RWPE2 (cell line): ENCODE measurements at places on chromosomes 1 and 21.

DNA sequence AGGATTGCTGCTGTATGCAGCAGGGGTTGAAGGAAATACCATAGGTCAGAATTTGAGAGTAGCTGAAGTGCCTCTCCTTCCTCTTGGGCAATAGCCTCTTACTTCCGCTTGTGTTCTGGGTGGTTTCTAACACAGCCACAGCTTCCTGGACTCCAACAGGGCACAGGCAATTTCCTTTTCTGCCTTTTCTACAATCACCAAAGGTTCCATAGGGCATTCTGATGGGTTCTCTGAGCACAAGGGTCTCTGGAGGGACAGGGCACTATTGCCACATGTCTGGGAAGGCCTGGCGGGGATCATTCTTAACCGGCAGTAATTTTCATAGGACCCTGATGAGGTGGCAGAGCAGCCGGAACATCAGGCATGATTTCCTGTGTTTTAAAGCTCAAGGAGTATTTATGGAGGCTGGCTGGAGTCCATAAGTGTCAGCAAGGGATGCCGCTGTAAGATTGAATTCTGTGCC is 5.5 kb upstream of the AGTRAP start:
- DNase-seq, result no peak

DNA sequence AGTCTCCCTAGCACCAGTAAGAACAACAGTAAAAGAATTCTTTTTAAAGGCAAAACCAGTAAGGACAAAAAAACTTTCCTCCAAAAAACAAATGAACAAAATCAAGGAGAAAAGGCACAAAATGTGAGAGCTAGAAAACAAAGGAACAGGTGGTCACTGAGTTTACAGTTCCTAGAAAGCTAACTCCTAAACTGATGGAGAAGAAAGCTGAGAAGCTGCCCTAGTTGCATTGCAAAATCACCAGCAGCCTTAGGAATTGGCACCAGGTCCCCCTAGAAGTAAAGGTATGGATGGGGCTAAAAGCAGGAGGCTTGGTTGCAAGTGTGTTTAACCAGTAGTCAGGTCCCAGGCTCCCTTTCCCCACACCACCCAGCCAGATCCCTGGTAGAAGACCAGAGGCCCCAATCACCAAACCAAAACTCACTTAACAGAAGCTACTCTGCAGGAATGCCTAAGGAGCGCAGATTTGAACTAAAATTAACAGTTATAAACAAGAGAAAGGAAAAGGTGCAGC is 47.6 kb downstream of the RAB3GAP2 start:
- no peak for DNase-seq

DNA sequence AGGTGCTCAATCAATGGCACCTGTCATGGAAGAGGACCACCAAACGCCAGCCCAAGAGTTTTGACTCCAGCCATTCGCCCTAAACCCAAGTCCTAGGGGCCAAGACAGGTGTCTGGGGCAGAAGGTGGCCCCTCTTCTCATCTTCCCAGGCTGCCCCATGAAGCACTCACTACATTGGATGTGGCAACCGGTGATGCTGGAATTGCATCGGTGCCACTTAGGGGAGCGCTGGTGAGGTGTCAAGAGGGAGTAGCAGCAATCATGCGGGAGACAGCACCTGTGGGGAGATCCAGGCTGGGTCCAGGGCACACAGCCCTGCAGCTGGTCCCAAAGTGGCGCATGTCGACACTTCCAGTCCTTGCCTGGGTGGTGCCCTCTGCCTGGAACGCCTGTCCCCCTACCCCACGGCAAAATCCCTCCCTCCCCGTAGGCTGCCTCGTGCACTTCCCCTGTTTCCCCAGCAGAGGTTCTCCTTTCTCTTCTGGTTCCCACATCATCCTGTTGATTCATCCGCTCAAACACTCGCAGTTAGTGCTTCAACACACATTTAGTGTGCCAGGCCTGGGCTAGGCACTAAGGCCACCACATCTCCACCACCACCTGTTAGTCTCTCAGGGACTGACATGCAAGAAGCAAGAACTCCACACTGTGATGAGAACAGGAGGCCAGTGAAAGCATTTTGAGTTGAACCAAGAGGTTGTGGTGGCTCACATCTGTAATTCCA is 18.5 kb downstream of the PLA2G2D start:
- DNase-seq, result no peak

- DNase-seq, result no peak
These were observed 88.5 kb downstream of the SLC44A5 start for GRCh38 chr1:75522389-75522788.

DNA sequence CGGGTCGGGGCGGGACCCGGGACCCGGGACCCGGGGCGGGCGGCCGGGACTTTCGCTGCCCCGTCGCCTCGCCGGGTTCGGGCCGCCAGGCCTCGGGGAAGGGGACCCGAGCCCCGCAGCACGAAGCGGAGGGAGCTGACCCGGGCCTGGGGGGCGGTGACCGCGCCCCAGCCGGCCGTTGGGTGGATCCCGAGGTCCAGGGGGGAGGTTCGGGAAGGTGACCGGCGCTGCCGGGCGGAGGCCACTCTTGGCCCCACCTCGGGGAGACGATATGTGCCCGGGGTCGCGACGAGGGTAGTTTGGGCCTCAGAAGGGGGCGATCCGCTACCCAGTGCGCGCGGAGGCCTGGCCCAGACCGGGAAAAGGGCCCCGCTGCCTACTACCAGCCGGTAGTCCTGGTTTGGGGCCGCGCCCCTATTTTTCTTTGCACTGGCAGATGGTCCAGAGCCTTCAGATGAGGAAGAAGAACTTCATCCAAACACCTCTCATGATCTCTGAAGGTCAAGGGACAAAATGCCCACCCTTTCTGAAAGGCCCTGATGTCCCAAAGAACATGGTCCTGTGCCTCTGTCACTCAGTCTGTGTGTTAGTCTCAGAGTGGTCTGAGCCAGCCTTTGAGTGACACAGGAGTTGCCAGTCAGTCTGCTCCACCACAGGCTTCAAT is 766 bp downstream of the AGO4 start:
- no peak for DNase-seq

- no peak for DNase-seq
These were observed 97.4 kb upstream of the GFI1 start for GRCh38 chr1:92583821-92584760.

DNA sequence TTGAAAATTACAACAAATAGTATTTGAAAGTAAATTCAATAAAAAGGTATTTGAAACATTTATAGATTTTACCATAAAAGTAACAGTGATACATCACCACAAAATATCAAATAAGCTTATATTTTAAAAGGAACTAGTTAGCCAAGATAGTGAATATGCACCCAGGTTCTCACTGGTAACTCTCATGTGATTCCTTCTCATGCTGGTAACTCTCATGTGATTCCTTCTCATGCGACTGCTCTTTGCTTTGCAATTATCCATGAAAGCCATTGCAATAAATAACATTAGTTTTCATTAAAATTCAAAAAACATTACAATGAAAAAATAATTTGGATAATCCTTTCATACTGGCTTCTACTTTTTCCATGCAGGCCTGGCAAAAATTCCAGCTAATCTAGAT is 75.4 kb downstream of the AHCTF1 start:
- DNase-seq, result no peak

- DNase-seq, result no peak
These were observed 311.5 kb upstream of the DEPDC1 start for GRCh38 chr1:68808351-68808750.

- no peak for DNase-seq
These were observed 1.3 kb downstream of the ACOT11 start for GRCh38 chr1:54549181-54549924.

DNA sequence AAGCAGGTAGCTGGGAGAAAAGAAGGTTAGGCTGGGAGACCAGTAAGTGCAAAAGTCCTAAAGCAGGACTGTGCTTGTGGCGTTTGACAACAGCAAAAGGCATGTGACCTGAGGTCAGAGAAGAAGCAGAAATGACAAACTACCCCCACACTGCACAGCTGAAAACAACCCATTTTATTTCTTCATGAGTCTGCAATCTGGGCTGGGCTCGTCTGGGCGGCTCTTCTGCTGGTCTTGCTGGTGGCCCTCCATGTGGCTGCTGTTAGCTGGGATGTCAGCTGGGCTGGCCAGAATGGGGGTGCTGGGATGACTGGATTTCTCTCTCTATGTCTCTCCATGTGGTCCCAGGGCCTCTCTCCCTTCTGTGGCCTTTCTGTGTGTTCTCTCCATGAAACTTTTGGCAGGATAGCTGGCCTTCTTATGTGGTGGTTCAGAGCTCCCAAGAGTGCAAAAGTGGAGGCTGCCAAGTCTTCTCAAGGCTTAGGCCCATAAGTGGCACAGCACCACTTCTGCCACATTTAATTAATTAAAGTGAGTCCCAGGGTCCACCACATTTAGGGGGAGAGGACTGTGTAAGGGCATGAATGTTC is 128.6 kb downstream of the RIPK4 start:
- no peak for DNase-seq

GRCh38 chr21:18518054-18518481 is 114.5 kb upstream of the TMPRSS15 start:
- DNase-seq, result no peak

GRCh38 chr1:942864-943533 is 16.1 kb downstream of the NOC2L start:
- no peak for DNase-seq

GRCh38 chr1:155729031-155729898 is 40.4 kb downstream of the DAP3 start:
- DNase-seq, result no peak

- no peak for DNase-seq
These were observed 228.8 kb downstream of the DNM3 start for GRCh38 chr1:172070055-172070454.

DNA sequence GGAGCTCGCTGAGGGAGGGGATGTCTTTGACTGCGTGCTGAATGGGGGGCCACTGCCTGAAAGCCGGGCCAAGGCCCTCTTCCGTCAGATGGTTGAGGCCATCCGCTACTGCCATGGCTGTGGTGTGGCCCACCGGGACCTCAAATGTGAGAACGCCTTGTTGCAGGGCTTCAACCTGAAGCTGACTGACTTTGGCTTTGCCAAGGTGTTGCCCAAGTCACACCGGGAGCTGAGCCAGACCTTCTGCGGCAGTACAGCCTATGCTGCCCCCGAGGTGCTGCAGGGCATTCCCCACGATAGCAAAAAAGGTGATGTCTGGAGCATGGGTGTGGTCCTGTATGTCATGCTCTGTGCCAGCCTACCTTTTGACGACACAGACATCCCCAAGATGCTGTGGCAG is 1.4 kb downstream of the TSSK3 start:
- DNase-seq, result no peak

DNA sequence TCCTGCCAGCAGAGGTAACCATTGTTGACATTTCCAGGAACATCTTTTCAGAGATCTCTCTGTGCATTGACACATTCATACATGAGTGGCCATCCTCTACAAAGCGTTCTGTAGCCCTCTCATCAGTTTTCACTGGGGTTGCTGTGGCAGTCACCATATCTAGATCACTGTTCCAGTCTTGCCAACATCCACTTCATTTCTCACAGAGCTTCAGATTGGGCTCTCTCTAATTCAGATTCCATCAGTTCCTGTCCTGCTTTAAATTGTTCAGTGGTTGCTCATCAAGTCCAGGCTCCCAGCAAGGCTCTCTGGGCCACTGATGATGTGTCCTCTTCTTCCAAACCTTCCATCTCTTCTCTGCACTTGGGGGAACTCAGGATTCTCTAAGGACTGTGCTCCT is 173.7 kb downstream of the KCNJ6 start:
- no peak for DNase-seq

DNA sequence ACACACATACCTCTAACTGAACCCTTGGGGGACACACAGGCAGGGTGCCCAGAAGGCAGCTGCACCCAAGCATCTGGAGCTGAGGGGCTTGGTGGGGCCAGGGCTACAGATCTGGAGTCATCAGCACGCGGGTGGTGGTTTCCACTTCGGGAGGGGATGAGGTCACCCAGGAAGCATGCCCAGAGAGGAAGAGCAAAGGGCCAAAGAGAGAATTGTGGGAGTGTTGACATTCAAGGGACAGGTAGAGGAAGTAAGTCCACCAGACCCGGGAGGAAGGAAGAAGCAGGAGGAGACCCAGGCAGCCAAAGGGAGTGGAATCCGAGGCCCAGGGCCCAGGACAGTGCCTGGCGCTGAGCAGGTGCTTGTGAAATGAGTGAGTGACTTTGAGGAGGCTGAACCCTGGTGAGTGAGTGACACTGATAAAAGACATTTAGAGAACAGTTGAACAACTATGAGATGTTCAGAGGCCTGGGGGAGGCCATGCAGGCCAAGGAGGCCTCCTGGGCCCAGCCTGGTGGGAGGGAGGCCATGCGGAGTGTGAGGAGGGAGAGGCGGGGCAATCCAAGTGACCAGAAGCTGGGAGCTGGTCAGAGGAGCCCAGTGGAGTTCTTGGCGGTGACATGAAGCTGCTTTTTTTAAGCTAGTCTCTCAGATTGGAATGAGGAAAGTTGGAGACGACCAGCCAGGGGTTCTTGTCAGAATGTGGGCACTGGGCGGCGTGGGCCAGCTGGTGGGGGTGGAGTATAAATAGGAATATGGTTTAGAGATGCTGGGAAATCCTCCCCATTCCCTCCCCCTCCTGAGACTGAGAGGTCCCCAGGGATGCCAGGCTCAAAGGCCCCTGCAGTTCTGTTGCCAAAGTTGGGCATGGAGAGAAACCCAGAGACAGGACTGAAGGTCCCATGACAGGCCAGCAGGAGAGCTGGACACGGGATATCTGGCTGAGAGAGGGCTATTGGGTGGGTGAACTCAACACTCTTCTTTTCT is 7.9 kb downstream of the CDK18 start:
- no peak for DNase-seq

DNA sequence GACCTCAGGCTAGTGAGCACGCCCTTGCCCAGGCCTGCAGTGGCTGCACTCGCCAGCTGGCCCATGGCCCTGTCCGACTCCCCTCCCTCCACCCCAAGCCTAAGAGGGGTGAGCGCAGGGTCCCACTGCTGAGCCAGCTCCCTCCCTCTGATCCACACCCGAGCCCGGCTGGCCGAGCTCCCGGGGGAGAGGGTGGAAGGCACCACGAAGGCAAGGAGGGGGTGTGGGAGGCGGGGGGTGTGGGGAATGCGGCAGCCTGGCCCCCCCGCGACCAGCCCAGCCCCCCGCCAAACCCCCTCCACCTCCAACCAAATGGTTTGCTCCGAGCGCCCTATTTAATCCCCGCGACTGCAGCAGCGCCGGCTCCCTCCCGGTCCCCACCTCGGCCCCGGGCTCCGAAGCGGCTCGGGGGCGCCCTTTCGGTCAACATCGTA is at the start of gene CADM3:
TSS of gene CADM3 (plus strand) at position 362 of the 434 bp plus-strand sequence. CDS start 151 bp downstream, outside the sequence.
- DNase-seq, result no peak

DNA sequence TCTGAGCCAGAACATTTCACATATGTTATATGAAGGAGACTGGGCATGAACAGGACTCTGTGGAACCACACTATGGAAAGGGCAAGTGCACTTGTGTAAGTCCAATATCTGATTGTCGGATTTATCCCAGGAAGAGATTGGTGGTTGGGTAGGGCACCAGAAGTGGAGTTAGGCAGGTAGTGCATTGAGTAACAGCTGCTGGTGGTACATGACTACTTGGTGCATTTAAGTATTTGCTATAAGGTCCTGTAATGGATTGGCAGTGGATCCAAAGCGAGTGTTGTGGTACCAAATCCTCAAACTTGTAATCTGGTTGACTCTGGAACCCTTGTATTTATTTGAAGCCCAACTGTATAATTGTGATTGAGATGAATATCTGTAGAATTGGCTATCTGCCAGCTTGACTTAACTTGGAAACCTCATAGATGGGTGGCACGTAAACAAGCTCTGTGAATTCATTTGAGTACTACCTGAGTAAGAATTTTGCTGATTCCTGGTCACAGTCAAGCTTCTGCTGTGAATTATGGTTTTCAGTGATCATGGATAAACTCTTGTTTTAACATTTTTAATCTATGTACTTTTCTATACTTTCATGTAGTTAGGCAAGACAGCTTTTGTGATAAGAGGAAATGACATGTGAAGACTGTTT is 21.1 kb downstream of the UBAP2L start:
- no peak for DNase-seq
